ENCODE measurements at places on chromosomes 13 and 19. TPM values are rescaled to one million over a fixed set of nuclear protein-coding genes. Genes with fewer than 3 reads are reported as not detected.

The SNAPC2 gene
- total RNA-seq = 10.9 TPM

The NLRP4 gene
- not detected for total RNA-seq

DNA sequence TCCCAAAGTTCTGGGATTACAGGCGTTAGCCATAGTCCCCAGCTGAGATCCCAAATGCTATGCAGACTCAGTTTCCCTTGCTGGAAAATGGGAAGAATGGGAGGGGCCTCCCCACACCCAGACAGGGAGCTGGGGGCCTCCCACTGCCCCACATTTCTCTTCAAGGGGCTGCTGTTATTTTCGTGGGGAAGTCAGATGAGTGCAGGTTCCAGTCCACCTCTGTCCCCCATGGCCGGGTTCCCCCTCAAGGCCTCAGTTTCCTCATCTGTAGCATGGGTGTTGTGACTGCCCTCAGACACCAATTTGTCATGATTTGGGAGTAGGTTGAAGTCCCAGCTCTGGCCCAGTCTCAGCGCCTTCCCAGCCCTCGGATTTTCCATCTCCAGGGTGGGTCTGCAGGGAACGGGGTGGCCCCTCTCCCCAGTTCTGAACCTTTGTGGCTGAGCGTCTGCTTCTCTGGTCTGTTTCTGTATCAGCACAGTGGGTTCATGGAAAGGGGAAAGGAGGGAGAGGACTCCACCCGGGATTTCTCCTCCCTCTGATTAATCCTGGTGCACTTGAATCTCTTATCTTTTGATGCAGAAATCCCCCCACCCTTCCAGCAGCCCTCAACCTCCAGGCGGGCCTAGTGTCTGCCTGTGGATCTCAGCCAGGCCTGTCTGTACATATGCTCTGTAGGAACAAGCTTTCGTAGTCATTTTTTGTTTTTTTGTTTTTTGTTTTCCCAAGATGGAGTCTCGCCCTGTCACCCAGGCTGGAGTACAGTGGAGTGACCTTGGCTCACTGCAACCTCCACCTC, 12.2 kb downstream of the NFIC start:
- H3K27me3 ChIP-seq = no peaks in the 10 kb centered on the region
- no peak overlapping the region for H3K27ac ChIP-seq
- peaks cover 13% of the 10 kb centered on the region for H3K36me3 ChIP-seq

DNA sequence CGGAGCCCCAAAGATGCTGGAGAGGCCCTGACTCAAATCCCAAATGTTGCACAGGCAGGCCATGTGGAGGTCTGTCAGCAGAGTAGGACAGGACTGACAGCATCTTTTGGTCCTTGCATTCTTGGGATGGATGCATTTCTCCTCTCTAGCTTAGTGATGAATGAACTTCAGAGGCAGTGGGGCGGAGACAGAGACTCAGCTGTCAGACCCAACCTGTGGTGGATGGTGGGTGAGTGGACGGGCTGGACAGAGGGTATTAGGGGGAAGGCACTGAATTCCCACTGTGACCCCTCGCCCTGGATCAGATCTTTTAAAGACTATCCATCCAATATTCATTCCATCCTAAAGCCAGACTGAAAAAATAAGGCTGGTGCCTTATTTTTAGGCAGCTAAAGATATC, 39.3 kb upstream of the GJB6 start:
- H3K4me1 ChIP-seq = no peaks in the 10 kb centered on the region
- H3K4me3 ChIP-seq = no peak overlapping the region
- H3K27ac ChIP-seq = no peak overlapping the region
- no peak for DNase-seq
- H3K27me3 ChIP-seq = peaks cover 15% of the 10 kb centered on the region

GRCh38 chr19:38143847-38144246, 80.2 kb downstream of the DPF1 start:
- DNase-seq = no peak
- H3K4me1 ChIP-seq = no peaks in the 10 kb centered on the region
- peaks cover 4% of the 10 kb centered on the region for H3K36me3 ChIP-seq
- H3K4me3 ChIP-seq = no peak overlapping the region

DNA sequence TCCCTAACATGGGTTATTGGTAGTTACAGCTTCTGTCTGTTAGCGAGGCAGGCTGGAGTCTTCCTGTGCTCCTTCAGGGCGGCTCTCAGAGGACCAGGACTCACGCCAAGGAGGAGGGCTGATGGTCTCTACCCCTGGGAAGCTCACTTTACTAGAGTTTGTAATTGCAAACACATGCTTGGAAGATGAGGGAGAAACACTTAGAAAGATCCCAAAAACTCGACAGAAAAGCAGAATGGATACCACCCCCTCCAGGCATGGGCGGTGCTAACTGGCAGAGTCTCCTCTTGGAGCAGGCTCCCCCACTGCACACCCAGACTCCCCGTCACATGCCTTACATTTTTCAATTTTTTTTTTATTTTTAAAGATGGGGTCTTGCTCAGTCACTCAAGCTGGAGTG, 62.0 kb downstream of the PARP4 start:
- peaks cover 21% of the 10 kb centered on the region for H3K36me3 ChIP-seq
- no peak overlapping the region for H3K27ac ChIP-seq
- no peak for DNase-seq
- no peaks in the 10 kb centered on the region for H3K4me1 ChIP-seq
